Activated T-helper 1 cell treated with anti-CD3 and anti-CD28 coated beads, Interleukin-12 subunit alpha, Interleukin-12 subunit beta, Interleukin-2, Interleukin-4 antibody, amounts not matched to agents 30 ng/mL and 10 ng/mL and 1 ng/mL, durations not matched to agents 14 hours and 24 hours and 36 hours (primary cell): ENCODE measurements at places on chromosomes 2 and 18.
A peak's percentile ranks its signal among the peaks of the same experiment; 100 is the strongest.

- H3K4me1 ChIP-seq: no peaks in the 10 kb centered on the region
- no peaks in the 10 kb centered on the region for H3K27me3 ChIP-seq
- no peak overlapping the region for H3K4me3 ChIP-seq
Measured at GRCh38 chr18:11391661-11392060, 217.7 kb upstream of the SLC35G4 start.

DNA sequence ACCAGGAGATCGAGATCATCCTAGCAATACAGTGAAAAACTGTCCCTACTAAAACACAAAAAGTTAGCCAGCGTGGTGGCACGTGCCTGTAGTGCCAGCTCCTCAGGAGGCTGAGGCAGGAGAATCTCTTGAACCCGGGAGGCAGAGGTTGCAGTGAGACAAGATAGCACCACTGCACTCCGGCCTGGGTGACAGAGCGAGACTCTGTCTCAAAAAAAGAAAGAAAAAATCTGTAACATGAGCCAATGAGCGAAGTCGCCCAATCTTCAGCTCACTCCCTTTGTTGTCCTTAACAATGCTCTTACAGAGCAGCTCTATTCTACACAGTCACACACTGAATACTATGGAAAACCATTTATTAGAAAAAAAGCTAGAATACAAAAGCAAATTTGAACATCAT, 22.0 kb downstream of the FAM98A start:
- H3K4me3 ChIP-seq: no peak overlapping the region
- H3K27me3 ChIP-seq: no peaks in the 10 kb centered on the region
- no peak overlapping the region for H3K27ac ChIP-seq
- no peak for DNase-seq
- peaks cover 11% of the 10 kb centered on the region for H3K4me1 ChIP-seq

- H3K36me3 ChIP-seq: peaks cover 2% of the 10 kb centered on the region
- H3K27me3 ChIP-seq: peaks cover 71% of the 10 kb centered on the region
- peak overlapping the region; percentile 67 for H3K4me3 ChIP-seq
- no peak for DNase-seq
- H3K27ac ChIP-seq: no peak overlapping the region
- H3K4me1 ChIP-seq: no peaks in the 10 kb centered on the region
Measured at GRCh38 chr2:231038483-231039293, 1.4 kb downstream of the C2orf72 start.

- no peak overlapping the region for H3K27ac ChIP-seq
- no peaks in the 10 kb centered on the region for H3K36me3 ChIP-seq
- no peaks in the 10 kb centered on the region for H3K4me1 ChIP-seq
- no peak overlapping the region for H3K4me3 ChIP-seq
Measured at GRCh38 chr2:29462293-29462692, 347.1 kb downstream of the CLIP4 start.

- no peaks in the 10 kb centered on the region for H3K36me3 ChIP-seq
- no peaks in the 10 kb centered on the region for H3K27me3 ChIP-seq
- no peak overlapping the region for H3K27ac ChIP-seq
- H3K4me1 ChIP-seq: no peaks in the 10 kb centered on the region
Measured at GRCh38 chr18:31217038-31217849, 54.6 kb upstream of the DSC1 start.

DNA sequence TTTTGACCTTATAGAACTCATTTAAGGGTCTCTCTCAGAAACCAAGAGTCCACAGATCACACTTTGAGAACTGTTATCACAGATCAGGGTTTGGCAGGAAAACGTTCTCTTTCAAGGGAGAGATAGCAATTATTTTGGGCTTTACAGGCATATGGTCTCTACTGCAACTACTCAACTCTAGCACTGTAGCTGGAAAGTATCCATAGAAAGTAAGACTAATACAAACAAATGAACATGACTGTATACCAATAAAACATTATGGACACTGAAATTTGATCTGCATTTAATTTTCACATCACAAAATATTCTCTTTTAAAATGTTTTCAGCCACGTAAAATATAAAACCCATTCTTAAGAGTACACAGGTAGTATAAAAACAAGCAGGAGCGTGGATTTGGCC, 100.5 kb downstream of the TRIP12 start:
- H3K36me3 ChIP-seq: peaks cover 46% of the 10 kb centered on the region
- peak overlapping the region; percentile 49 for H3K4me3 ChIP-seq
- no peak for DNase-seq
- H3K4me1 ChIP-seq: peaks cover 44% of the 10 kb centered on the region
- H3K27ac ChIP-seq: no peak overlapping the region
- H3K27me3 ChIP-seq: no peaks in the 10 kb centered on the region

DNA sequence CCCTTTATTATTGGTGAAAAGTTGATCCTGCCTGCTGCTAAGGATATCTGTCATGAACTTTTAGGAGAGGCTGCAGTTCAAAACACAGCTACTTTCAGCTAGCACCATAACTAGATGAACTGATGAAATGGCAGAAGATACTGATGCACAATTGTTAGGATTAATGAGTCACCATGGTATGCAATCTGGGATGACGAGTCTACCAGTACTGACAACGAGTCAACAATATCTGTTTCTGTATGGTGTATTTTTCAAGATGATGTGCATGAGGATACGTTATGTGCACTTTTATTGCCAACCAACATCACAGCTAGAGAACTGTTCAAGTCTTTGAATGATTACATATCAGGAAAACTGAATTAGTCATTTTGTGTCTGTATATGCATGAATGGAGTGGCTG, 68.7 kb downstream of the NETO1 start:
- H3K4me1 ChIP-seq: no peaks in the 10 kb centered on the region
- H3K36me3 ChIP-seq: no peaks in the 10 kb centered on the region
- no peaks in the 10 kb centered on the region for H3K27me3 ChIP-seq
- no peak for DNase-seq

DNA sequence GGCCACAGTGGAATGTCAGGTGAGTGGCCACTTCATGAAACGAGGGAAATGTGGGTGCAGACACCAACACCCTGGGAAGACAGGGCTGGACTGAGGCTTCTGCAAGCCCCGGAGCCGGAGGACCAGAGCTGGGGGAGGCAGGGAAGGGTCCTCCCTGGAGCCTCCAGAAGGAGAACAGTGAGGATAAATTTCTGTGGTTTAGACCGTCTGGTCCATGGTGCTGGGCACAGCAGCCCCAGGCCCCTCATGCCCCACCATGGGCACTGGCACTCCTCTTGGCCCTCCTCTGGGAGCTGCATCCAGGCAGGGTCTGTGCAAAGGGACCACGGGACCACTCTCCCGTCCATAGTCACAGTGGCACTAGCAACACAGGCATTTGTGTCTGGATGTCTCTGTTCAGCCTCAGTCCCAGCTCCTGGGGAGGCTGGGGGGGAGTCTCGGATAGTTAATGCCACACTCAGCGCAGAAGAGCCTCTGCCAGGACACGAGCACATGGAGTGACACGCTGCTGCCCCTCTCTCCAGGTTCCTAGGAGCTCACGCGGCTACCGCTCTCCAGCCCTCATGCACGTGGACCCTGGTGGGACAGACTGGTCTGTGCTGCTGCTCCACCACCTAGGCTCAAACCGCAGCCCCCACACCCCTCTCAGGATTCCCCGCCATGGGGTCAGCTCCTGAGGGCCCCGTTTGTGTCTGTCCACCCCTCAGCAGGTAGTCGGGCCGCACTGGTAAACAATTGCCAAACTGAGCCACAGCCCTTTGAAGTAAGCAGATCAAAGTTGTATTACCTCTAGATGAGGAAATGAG, 305.9 kb upstream of the SALL3 start:
- H3K27ac ChIP-seq: no peak overlapping the region
- H3K36me3 ChIP-seq: no peaks in the 10 kb centered on the region
- no peak overlapping the region for H3K4me3 ChIP-seq
- H3K4me1 ChIP-seq: no peaks in the 10 kb centered on the region
- DNase-seq: no peak

DNA sequence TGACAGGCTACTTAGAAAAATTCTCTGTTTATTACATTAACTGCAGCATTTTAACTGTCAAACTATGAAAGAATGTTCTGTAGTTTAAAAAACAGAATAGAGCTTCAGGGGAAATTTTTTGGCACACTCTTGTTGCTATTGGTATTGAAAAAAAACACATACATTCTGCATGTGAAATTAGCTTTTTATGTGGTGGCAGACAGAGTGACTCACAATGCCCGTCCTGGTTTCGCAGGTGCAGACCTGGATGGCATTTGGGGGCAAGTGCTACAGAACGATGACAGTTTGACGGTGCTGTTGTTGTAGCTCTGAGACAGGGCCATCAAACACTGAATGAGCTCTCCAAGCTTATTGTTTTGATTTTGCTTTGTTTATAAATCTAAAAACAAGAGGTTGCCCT, 105.0 kb upstream of the MAP3K20 start:
- H3K4me3 ChIP-seq: no peak overlapping the region
- peaks cover 16% of the 10 kb centered on the region for H3K4me1 ChIP-seq
- H3K36me3 ChIP-seq: no peaks in the 10 kb centered on the region
- no peak for DNase-seq

- H3K27me3 ChIP-seq: peaks cover 9% of the 10 kb centered on the region
- no peaks in the 10 kb centered on the region for H3K4me1 ChIP-seq
- H3K27ac ChIP-seq: no peak overlapping the region
Measured at GRCh38 chr2:143890798-143891197, 629.1 kb downstream of the ZEB2 start.

GRCh38 chr18:5294457-5295230, 882 bp downstream of the ZBTB14 start:
- H3K4me1 ChIP-seq: peaks cover 34% of the 10 kb centered on the region
- H3K36me3 ChIP-seq: peaks cover 26% of the 10 kb centered on the region
- H3K27me3 ChIP-seq: peaks cover 5% of the 10 kb centered on the region
- DNase-seq: peak; percentile 49

GRCh38 chr2:9663008-9663879, 32.4 kb upstream of the YWHAQ start:
- H3K4me3 ChIP-seq: no peak overlapping the region
- H3K4me1 ChIP-seq: peaks cover 20% of the 10 kb centered on the region
- no peak for DNase-seq
- peaks cover 10% of the 10 kb centered on the region for H3K27me3 ChIP-seq
- no peaks in the 10 kb centered on the region for H3K36me3 ChIP-seq
- no peak overlapping the region for H3K27ac ChIP-seq

GRCh38 chr18:50424877-50425690, 50.2 kb downstream of the SKA1 start:
- no peak for DNase-seq
- no peak overlapping the region for H3K27ac ChIP-seq
- H3K36me3 ChIP-seq: no peaks in the 10 kb centered on the region
- H3K4me1 ChIP-seq: no peaks in the 10 kb centered on the region
- H3K4me3 ChIP-seq: no peak overlapping the region

GRCh38 chr2:67234440-67234839, 162.7 kb upstream of the ETAA1 start:
- no peaks in the 10 kb centered on the region for H3K36me3 ChIP-seq
- H3K4me1 ChIP-seq: no peaks in the 10 kb centered on the region
- no peaks in the 10 kb centered on the region for H3K27me3 ChIP-seq
- no peak overlapping the region for H3K4me3 ChIP-seq
- H3K27ac ChIP-seq: no peak overlapping the region
- DNase-seq: no peak

GRCh38 chr2:18311420-18312195, 248.8 kb downstream of the RDH14 start:
- no peak overlapping the region for H3K27ac ChIP-seq
- H3K36me3 ChIP-seq: no peaks in the 10 kb centered on the region
- H3K4me3 ChIP-seq: no peak overlapping the region
- H3K27me3 ChIP-seq: peaks cover under 1% of the 10 kb centered on the region
- no peak for DNase-seq

DNA sequence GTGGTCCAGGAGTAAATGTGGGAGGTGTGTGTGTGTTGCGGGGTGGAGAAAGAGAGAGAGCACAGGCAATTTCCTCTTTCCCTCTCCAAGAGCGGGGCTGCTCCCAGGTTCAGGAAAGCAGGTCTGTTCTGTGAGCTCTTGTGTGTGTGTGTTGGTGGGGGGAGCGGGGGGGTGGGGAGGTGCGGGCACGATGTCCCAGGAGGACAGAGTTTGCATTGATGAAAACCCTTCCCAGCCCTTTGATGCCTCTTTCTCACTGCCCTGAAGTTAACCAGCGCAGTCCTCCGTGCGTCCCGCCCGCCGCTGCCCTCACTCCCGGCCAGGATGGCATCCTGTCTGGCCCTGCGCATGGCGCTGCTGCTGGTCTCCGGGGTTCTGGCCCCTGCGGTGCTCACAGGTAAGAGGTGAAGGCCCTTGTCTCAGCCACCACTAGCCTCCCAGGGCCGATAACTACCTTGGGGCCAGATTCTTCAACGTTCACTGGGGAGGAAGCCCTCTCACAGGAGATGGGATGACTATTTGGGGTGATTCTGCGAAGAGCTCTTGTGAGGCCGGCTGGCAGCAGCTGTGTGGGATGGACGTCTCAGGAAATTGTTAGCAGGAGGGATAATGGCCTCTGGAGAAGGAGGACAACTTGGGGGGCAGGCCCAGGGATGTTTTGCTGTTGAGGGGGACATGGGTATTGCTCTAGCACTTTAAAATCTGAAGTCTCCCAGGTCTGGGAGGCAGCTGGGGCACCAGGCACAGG, at the start of gene SNORC:
Gene SNORC, plus strand, starts transcription at position 247 of the 748 bp plus-strand sequence. Its CDS starts 78 bp downstream, at position 325.
- no peak within 1 kb of the TSS for H3K4me3 ChIP-seq
- no peak within 1 kb of the TSS for H3K27ac ChIP-seq
- DNase-seq: no peak
- H3K4me1 ChIP-seq: no peaks in the 10 kb centered on the region
- peaks cover 3% of the 10 kb centered on the region for H3K27me3 ChIP-seq
- no peaks in the 10 kb centered on the region for H3K36me3 ChIP-seq

GRCh38 chr18:48173557-48173956, 235.6 kb downstream of the ZBTB7C start:
- DNase-seq: no peak
- peaks cover 17% of the 10 kb centered on the region for H3K27me3 ChIP-seq
- no peaks in the 10 kb centered on the region for H3K36me3 ChIP-seq

- no peaks in the 10 kb centered on the region for H3K36me3 ChIP-seq
- no peak for DNase-seq
- no peak overlapping the region for H3K4me3 ChIP-seq
- H3K27me3 ChIP-seq: no peaks in the 10 kb centered on the region
Measured at GRCh38 chr2:228771315-228771714, 499.8 kb downstream of the PID1 start.

- peaks cover 5% of the 10 kb centered on the region for H3K27me3 ChIP-seq
- no peaks in the 10 kb centered on the region for H3K4me1 ChIP-seq
- no peak overlapping the region for H3K4me3 ChIP-seq
Measured at GRCh38 chr2:232882085-232882484, 12.0 kb downstream of the SNORC start.

DNA sequence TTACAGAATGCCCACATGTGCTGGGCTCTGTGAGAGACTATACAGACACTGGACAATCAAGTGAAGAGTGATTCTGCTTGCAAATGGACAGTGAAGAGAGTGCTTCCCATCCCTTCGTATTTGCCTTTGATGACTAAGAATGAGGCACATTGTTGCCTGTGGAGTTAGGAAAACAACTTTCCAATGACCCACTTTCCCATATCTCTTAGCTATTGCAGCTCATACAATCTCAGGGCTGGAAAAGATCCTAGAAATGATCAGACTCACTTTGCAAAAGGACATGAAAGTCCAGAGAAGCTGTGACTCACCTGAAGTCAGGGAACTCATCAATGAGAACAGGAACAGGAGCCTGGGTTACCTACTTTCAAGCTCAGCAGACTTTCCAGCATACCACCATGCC, 440.5 kb upstream of the TCF4 start:
- no peak overlapping the region for H3K27ac ChIP-seq
- no peak for DNase-seq
- H3K27me3 ChIP-seq: no peaks in the 10 kb centered on the region
- H3K4me1 ChIP-seq: no peaks in the 10 kb centered on the region
- H3K4me3 ChIP-seq: no peak overlapping the region

GRCh38 chr2:214560176-214560575, 149.3 kb downstream of the VWC2L start:
- no peak overlapping the region for H3K27ac ChIP-seq
- DNase-seq: no peak
- H3K4me3 ChIP-seq: no peak overlapping the region
- no peaks in the 10 kb centered on the region for H3K27me3 ChIP-seq
- no peaks in the 10 kb centered on the region for H3K36me3 ChIP-seq
- no peaks in the 10 kb centered on the region for H3K4me1 ChIP-seq

- H3K27me3 ChIP-seq: no peaks in the 10 kb centered on the region
- DNase-seq: peak; percentile 12
- H3K4me1 ChIP-seq: peaks cover 19% of the 10 kb centered on the region
- H3K4me3 ChIP-seq: no peak overlapping the region
- H3K36me3 ChIP-seq: peaks cover 4% of the 10 kb centered on the region
Measured at GRCh38 chr18:12750076-12750714, 47.4 kb downstream of the PSMG2 start.
